ENCODE measurements at places on chromosomes 11 and 22.

GRCh38 chr11:110972640-110973039, 260.4 kb upstream of the ARHGAP20 start:
- no peak for DNase-seq

DNA sequence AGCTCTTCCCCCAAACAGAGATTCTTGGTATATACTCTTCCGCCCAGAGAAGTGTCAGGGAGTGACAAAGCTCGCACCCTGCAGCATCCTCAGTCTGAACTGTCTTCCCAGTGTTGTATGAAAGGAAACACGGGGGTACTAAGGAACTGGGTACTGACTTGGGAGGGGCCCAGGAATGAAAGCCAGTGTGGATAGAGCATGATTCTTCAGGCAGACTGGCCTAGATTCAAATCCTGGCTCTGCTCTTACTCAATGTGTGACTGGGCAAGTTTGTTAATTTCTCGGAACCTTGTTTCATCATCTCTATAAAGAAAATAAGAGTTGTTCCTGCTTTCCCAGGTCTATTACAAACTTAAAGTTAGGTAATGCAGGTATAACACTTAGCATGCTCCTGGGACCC, 266.0 kb upstream of the NARS2 start:
- no peak for DNase-seq

DNA sequence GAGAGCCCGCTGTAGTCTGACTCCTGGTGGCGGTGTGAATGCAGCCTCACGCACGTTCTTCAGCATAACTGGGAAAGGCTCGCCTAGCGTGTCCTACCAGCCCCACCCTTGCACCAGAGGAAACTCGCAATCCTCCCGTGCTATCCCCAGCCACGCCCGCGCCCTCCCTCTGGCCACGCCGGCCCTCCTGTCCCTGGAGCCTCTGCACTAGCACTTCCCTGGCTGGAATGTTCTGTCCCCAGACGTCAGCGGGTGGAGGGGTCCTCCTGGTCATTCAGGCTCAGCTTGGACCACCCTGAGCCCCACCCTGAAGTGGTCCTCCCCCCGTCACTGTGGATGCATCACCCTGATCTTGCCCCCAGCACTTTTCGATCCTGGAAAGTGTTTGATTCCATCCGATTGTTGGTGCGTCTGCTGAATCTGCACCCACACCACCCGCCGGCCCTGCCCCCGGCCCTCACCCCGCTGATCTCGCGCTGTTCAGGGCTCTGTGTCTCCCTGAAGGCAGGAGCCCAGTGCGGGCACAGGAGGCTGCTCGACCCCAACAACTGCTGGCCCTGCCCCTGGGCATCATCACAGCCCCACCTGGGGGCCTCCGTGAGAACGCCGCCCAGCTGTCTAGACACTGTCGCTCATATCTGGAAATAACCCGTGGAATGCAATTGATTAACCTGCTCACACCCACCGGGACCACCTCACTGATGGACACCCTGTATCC, 437.0 kb downstream of the TBC1D22A start:
- DNase-seq, result no peak

- DNase-seq, result no peak
Measured at GRCh38 chr11:134173296-134173695, 50.5 kb downstream of the NCAPD3 start.

DNA sequence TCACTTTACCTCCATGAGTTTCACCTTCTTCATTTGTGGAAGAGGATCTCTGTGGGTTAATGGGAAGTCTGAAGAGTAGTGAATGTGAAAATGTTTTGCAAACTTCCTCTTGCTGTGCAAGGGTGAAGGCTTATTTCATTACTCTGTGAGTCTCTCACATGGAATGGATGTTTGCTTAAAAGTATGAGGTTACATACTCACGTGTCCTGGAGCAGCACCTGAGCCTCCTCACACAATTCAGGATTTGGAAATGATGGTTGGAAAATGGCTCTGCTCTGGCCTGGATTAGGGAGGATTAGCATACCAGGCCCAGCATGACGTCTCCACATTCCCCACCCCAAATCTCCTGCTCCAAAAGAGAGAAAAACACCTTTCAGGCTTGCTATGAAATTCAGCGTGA, 4.8 kb downstream of the GRAMD1B start:
- DNase-seq, result no peak

DNA sequence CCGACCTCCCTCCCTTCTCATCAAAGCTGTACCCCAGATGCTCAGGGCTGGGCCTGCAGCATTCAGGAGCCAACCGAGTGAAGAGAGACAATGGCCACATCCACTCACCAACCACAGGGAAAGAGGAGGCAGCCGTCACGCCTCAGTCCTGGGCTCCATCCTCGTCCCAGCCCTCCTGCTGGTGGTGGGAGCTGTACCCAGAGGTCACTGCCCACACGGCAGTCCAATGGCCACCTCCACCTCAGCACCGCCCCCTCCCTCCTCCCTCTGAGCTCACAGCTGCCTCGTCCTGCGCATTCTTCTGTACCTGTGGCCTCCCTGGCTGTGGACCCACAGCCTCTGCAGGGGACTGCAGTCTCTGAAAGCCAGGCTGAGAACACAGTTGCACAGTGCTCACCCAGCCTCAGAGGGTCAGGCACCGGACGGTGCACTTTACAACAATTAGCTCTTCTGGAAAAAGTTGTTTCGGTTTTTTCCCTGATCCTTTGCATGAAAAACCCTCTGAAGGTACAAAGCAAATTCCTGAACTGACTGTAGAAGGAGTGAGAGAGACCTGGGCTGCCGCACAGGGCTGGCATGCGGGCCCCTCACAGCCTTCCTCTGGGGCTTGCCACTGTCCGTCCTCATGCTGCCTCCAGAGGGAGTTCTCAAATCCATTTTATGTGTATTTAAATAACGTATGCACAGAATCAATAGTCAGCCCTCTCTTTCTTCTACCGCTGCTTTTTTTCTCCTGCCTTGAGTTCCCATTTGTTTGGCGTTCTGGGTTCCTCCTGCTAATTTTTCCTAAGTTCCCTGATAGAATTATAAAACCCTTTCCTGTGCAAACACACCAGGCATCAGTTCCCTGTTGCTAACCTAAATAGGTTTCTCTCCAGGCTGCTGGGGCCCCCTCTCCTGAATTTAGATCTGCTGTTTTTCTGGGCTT, 52.7 kb downstream of the PHF21B start:
- no peak for DNase-seq

DNA sequence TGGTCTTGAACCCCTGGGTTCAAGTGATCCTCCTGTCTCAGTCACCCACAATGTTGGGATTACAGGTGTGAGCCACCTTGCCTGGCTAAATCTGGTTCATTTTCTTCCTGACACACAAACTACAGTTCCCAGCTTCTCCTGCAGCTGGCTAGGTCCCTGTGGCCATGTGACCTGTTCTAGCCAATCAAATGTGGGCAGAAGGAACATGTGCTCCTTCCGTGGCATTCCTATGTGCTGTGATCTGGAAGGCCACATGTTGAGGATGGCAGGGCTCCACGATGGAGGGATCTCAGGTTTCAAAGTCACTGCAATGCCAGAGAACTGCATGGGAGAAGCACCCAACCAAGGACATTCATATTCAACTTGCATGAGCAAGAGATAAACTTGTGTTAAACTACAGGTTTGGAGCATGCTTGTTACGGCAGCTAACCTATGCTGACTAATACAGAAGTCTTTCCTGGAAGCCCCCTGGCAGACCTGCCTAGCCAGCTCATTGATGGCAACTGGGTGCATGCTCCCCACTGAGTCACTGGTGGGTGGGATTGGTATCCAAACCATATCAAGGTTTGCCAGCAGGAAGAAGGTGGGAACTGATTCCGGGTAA, 86.0 kb downstream of the RPS6KA4 start:
- DNase-seq, result no peak
